ENCODE measurements at places on chromosomes 11 and 22.

DNA sequence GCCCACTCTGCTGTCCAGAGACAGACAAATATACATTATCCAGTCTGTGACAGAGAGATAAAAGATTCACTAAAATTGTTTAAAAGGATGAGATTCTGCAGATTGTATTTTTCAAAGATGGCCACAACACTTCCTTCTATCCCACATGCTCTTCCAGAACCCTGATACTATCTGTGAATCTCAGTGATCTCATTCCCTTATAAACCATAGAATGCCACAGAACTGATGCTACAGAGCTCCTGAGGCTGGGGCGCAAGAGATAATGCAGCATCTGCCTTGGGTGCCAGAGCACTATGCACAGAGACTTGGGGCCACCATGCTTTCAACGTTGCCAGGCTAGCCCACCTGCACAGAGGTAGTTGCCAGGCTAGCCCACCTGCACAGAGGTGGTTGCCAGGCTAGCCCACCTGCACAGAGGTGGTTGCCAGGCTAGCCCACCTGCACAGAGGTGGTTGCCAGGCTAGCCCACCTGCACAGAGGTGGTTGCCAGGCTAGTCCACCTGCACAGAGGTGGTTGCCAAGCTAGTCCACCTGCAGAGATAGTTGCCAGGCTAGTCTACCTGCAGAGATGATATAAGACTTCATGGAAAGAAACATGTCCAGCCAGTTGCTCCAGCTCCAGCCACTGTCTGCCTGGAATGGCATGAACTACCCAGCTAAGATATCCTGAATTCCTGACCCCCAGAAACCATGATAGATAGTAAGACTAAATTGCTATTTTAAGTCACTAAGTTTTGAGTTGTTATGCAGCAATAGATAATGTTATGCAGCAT, 17.6 kb upstream of the SEPTIN5 start:
- DNase-seq: no peak

GRCh38 chr11:130523609-130524008, 75.2 kb downstream of the ADAMTS15 start:
- DNase-seq: no peak

GRCh38 chr11:82829101-82829500, 71.1 kb downstream of the PRCP start:
- DNase-seq: no peak

- no peak for DNase-seq
These were observed 323.7 kb downstream of the LUZP2 start for GRCh38 chr11:24820541-24820940.

DNA sequence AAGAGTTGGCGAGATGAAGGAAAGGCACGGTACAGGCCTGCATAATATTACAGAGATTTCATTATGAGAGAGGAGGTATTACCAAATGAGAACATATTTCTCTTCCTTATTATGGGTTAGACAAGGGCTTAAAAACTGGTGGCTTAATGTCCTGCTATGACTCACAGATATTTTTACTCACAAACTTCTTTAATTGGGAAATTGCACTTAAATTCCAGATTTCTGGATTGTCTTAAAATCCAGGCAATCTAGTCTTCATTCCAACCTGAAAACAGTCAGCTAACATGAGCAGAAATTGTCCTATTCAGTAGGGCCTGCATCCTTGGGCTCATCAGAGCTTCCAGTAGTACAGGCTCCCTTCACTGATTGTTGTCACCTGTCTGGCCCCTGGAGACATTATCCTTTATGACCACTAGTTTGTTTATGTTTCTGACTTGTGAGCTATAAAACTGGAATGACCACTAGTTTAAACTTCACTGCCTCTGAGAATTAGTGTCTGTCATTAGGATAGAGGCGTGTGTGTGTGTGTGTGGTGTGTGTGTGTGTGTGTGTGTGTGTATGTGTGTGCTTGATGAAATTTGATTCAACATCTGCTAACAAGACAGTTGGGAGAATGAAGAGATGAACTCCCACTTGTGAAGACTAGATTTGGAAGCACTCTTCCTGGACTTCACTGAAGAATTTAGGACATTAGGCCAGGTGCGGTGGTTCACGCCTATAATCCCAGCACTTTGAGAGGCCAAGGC, 25.1 kb downstream of the DBX1 start:
- DNase-seq: no peak

- no peak for DNase-seq
These were observed 22.5 kb downstream of the LRRC10B start for GRCh38 chr11:61531044-61531443.

DNA sequence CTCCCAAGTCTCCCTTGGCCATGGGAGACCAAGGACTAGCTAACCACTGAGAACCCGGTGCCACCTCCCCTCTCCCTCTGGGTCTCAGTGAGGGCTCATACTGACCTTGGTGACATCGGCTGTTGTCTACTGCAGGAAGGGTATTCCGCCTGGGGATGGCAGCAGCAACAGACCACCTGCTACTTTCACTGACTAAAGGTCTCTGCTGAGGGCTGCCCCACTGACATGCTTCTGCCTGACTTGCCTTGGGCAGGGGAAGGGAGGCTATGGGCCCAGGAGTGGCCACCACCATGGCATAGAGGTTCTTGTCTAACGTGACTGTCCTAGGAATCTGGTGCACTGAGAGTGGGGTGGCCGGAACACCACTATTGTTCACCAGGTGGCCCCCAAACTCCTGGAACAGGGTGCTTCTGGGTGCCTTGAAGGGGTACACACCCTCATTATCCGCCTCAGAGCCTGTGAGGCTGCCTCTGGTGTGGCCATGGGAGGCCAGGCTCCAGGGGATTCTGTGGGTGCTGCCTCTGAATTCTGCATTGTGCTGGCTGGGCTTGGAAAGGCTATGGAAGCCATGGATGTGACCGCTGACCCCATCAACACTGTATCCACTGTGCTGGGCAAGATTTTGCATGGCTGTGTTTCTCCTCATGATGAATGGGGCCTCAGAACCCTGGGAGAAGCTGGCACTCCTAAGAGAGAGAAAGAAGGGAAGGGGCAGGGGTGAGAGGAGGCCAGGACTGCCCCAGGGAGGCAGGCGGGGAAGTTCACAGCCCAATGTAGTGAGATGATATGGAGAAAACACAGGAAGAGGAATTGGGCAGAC, 38.3 kb downstream of the GAB4 start:
- DNase-seq: no peak

GRCh38 chr11:75182664-75183063, 31.8 kb downstream of the SLCO2B1 start:
- DNase-seq: no peak

All from stimulated activated naive CD4-positive, alpha-beta T cell (primary cell).